ENCODE measurements at places on chromosomes 7 and 10.
A peak's percentile ranks its signal among the peaks of the same experiment; 100 is the strongest.

DNA sequence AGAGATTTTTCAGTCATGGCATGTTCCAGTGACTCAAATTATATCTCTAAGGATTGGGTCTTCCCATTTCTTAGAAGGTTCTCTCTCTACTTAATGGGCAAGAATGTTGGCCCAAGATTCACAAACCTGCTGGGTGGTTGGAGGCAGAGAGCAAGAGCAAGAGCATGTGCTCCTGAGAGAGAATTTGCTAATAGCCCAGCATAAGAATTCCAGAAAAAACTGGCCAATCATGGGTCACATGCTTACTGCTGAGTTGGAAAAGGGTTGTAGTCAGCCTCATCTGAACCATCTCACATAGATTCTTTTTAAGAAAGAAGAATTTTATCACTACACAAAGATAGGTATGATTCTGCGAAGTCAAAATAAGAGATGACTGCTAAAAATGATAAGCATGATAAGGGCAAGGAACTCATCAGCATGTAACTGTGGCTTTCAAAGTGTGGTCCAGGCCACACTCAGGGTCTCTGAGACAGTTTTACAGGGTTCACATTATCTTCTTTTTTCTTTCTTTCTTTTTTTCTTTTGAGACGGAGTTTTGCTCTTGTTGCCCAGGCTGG, 8.2 kb upstream of the VCL start:
- DNase-seq: no peak

GRCh38 chr7:82335927-82336326, 107.7 kb downstream of the CACNA2D1 start:
- peak; percentile 55 for DNase-seq

GRCh38 chr7:72540106-72540611, 128.0 kb upstream of the CALN1 start:
- no peak for DNase-seq

DNA sequence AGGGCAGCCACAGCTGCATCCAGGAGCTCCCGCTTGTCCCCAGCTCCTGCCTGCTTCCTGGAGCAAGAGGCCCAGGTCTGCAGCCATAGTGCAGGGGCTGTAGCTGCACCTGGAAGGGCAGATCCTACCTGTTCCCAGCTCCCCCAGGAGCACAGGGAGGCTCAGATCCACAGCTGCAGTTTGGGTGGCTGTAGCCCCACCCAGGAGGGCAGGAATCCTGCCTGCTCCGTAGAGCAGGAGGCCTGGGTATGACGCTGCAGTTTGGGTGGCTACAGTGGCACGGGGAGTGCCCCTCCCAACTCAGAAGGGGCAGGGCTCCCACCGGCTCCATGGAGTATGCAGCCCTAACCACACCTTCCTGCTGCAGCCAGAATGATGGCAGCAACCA, 26.7 kb upstream of the CDCA7L start:
- DNase-seq: peak; percentile 87

DNA sequence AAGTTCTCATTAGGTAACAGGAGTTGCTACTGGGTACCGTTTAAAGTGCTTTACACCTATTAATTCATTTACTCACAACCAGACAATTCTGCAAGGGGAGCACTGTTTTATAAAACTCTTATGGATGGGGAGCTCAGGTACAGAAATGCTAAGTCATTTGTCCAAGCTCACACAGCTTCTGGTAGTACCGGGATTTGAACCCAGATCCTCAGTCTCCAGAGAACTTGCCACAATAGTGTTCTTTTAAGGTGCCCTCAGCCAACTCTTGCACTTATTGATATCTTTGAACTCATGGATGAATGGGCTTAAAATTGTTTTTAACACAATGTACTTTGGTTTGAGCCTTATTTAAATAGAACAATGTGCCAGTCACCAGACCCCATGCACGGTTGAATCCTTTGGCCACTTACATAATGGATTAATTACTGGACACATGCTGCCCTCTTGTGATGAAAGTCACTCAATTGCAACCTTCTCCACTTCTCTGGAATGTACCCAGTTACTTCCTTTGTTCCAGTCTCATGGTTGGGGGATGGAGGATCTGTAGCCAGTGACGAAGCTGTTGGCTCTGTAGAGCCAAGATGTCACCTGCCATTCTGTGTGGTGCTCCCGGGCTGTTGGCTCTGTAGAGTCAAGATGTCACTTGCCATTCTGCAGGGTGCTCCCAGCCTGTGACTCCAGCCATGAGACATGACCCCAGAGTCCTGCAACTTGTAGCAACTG, 65.6 kb downstream of the NOD1 start:
- peak; percentile 63 for DNase-seq

GRCh38 chr7:109154748-109155147, 585.1 kb downstream of the DNAJB9 start:
- DNase-seq: no peak

GRCh38 chr10:13102002-13102794, 2.2 kb downstream of the OPTN start:
- DNase-seq: no peak

GRCh38 chr10:107915215-107915610, 750.7 kb upstream of the SORCS1 start:
- DNase-seq: no peak

DNA sequence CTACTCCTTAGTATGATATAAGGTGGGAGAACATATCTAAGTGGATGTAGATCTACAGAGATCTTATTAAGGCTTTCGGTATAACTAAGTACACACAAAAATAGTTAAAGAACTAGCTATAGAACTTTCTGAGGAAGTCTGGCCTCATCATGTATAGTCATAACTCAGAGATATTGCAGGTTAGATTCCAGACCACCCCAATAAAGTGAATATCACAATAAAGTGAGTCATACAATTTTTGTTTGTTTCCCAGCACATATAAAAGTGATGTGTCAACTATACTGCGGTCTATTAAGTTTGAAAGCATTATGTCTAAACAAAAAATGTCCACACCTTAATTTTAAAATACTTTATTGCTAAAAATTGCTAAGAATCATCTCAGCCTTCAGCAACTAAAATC, 24.7 kb upstream of the SEMA3A start:
- no peak for DNase-seq

DNA sequence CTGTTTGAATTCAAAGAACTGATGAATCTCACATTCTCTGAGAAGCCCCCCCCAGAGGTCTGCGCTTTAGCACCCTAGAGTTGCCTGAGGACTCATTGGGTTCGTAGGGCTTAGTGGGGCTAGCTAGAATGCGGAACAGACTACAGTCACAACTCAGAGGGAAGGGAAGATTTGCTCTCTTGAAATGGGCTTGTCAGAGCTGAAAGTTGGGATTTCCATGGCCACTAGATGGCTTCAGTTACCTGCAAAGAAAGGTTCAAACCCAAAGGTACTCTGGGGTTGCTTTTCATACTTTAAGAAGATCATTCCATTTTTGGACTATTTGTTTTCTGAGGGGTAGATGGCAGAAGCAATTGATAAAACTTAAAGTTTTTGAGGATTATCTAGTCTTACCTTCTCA, 205.0 kb downstream of the BBS9 start:
- DNase-seq: peak; percentile 12

DNA sequence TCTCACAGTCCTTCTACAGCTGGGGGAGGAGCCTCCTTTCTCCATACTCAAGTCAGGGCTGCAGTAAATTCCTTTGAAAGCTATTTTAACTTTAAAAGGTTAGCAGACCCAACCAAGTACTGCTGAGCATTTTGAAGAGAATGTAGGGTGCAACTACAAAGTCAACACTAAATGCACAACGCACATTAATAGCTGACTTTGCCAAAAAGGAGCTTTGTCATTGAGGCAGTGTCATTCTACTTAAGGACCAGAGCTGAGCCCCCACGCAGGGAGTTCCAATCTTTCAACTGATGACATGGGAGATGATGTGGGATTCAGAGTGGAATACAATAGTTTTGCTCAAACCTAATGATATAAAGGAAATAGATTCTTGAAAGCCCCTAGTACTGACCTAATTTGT, 20.3 kb downstream of the TECTB start:
- DNase-seq: no peak

- DNase-seq: no peak
These were observed 4.4 kb upstream of the ST7 start for GRCh38 chr7:116948934-116949333.

- DNase-seq: no peak
These were observed 520 bp downstream of the CPA5 start for GRCh38 chr7:130345136-130345535.

DNA sequence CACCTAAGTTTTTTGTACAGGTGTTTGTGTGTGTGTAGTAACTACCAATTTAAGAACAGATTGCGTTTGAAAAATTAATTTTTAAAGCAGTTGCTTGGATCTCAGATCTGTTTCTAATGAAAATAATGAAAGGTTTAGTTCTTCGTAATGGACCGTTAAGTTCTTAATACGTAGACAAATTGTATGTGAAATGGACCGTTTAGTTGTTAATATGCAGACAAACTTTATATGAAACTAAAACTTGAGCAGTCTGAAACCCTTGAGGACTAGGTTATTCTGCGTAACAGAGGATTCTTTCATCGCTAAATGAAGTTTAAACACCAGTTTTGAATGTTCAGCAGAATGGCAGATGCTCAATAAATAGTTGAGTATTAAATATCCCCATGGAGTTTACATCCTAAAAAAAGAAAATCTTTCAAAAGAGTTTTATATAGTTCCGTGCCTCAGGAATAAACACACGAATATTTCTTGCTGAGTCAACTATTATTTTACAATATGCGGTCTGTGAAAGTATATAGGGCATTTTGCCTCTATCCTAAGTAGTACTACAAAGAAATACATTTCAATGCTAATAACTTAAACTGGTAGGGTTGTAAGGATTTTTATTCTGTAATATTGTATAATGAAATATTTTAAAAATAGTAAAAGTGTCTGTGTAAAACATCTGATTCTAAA, 1.2 kb downstream of the DBF4 start:
- DNase-seq: no peak

DNA sequence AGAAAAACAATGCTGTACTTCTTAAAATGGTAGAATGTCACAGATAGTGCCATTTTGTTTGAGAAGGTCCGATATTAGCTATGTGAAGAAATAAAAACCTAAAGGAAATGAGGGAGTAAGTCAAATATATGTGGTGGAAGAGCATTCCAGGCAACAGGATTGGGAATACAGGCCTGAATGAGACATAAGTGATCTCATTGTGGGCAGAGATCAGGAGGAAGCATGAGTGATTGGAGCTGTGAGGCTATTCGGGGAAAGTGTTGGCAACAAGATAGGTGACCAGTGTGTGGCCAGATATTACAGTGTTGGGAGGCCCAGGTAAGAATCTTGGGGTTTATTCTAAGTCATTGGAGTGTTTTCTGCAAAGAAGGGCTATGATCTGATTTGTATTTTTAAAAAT, 41.3 kb upstream of the AGMO start:
- no peak for DNase-seq

GRCh38 chr7:150665896-150666295, 19.6 kb upstream of the GIMAP2 start:
- no peak for DNase-seq

- no peak for DNase-seq
These were observed 795.2 kb downstream of the REEP3 start for GRCh38 chr10:64316416-64316815.

GRCh38 chr7:153354071-153354470, 594.5 kb downstream of the ACTR3B start:
- no peak for DNase-seq

GRCh38 chr10:29228562-29228961, 60.3 kb upstream of the LYZL1 start:
- no peak for DNase-seq

DNA sequence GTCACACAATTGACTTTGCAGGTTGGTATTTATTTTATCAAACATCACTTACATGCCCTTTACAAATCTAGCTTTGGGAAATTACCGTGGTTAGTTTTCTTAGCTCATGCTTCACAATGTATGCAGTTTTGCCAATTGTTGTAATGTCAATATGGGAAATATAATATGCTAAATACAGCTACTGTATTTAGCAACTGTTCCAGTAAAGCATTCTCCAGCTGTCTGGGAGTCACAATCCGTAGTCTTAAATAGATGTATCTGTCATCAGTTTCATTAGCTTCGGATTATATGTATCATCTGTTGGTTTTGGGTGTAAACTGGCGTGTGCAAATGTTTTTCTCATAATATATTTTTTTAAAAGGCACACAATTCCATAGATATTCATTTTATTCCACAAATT, 19.4 kb upstream of the AHR start:
- no peak for DNase-seq

GRCh38 chr7:91288208-91288824, 24.1 kb downstream of the FZD1 start:
- peak; percentile 30 for DNase-seq
